ENCODE measurements at places on chromosomes 12 and 14. TPM values are rescaled to one million over a fixed set of nuclear protein-coding genes. Genes with fewer than 3 reads are reported as not detected.

DNA sequence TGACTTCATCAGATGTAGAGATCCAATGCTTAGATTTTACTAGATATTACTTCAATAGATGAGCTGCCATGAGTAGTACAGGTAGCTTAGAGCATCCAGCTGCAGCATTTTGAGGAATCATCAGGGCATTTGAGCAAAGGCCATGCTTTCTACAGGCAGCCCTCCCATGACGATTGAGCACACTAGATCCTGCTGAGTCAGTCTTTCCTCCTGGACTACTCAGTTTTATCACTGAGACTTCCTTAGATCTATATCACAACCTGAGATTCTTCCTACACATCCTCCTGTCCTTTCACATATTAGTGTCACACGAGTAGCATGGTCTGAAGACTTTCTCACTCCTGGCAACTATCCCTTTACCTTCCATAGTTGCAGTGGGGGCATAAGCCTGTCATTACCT, 1401.8 kb downstream of the FSCB start:
- H3K27me3 ChIP-seq: no peaks in the 10 kb centered on the region
- H3K4me3 ChIP-seq: no peak overlapping the region
- no peaks in the 10 kb centered on the region for H3K4me1 ChIP-seq
- no peak overlapping the region for H3K27ac ChIP-seq
- H3K36me3 ChIP-seq: no peaks in the 10 kb centered on the region
- no peak for DNase-seq

DNA sequence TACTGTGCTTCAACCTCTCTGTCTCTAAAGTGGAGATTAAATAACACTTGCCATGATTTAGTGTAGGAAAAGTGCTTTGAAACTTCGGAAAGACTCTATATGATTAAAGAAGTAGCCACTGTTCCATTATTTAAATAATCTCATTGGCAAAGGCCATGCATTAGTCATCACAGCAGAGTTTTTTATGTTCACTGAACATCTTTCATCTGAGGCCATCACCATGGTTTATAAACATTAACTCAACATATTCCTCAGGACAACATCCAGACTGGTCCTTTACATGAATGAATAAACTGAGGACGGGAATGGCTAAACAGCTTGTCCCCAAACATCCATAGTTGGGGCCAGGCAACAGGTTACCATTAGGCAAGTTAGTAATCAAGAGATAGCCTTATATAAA, 124.6 kb upstream of the FRMD6 start:
- H3K4me1 ChIP-seq: peaks cover 15% of the 10 kb centered on the region
- peak; percentile 67 for DNase-seq
- H3K27me3 ChIP-seq: no peaks in the 10 kb centered on the region
- H3K4me3 ChIP-seq: no peak overlapping the region
- H3K27ac ChIP-seq: no peak overlapping the region

- peaks cover 1% of the 10 kb centered on the region for H3K4me1 ChIP-seq
- H3K4me3 ChIP-seq: no peak overlapping the region
- no peak overlapping the region for H3K27ac ChIP-seq
- no peaks in the 10 kb centered on the region for H3K27me3 ChIP-seq
- H3K36me3 ChIP-seq: peaks cover 40% of the 10 kb centered on the region
- no peak for DNase-seq
Measured at GRCh38 chr14:31292937-31293616, 85.5 kb upstream of the HECTD1 start.

GRCh38 chr14:61555056-61555838, 140.1 kb upstream of the HIF1A start:
- H3K27ac ChIP-seq: peak overlapping the region; percentile 98
- H3K27me3 ChIP-seq: no peaks in the 10 kb centered on the region
- peak; percentile 74 for DNase-seq
- no peaks in the 10 kb centered on the region for H3K36me3 ChIP-seq

- peak overlapping the region; percentile 52 for H3K27ac ChIP-seq
- no peak for DNase-seq
- H3K36me3 ChIP-seq: peaks cover 77% of the 10 kb centered on the region
- no peak overlapping the region for H3K4me3 ChIP-seq
Measured at GRCh38 chr14:68894123-68894522, 85.0 kb downstream of the ACTN1 start.

DNA sequence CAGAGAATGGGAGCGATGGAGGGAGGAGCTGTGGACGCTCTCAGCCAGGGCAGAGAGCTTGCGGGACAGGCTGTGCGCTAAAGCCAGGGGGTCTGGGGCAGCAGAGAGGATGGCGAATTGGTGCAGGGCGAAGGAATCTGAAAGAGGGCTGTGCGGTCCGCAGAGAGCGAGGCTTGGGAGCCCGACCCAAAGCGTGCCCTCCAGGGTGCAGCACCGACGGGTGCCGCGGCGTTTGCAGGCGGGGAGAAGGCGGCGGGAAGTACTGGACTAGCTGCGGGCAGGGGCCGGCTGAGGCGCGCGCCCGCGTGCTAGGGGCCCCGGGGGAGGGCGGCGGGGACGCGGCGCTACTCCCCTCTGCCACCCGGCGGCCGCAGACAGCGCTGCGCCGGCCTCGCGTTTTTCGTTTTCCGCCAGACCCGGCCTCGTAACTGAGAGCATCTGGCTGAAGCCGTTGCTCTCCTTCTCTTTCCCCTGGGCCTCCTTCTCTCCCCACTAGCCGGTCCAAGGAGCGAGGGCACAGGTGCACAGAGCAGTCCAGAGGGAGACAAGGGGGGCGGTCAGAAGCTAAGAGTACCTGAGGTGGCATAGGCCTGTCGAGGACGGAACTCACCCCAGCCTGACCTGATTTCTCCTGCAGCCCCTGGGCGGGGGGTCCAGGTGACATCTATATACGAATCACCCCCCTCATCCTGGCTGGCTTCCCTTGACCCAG, 24.9 kb downstream of the SLC6A12 start:
- peak; percentile 81 for DNase-seq
- H3K36me3 ChIP-seq: no peaks in the 10 kb centered on the region
- no peak overlapping the region for H3K27ac ChIP-seq
- peaks cover 35% of the 10 kb centered on the region for H3K27me3 ChIP-seq

Gene INSM2
- total RNA-seq: not detected

Gene KLRG1
- not detected for total RNA-seq

Gene SERPINA6
- total RNA-seq: not detected

Gene SIX6
- not detected for total RNA-seq

GRCh38 chr12:54372113-54372806, 8.0 kb upstream of the GPR84 start:
- no peaks in the 10 kb centered on the region for H3K27me3 ChIP-seq
- H3K36me3 ChIP-seq: no peaks in the 10 kb centered on the region
- H3K4me1 ChIP-seq: peaks cover 15% of the 10 kb centered on the region
- no peak overlapping the region for H3K4me3 ChIP-seq
- no peak for DNase-seq

DNA sequence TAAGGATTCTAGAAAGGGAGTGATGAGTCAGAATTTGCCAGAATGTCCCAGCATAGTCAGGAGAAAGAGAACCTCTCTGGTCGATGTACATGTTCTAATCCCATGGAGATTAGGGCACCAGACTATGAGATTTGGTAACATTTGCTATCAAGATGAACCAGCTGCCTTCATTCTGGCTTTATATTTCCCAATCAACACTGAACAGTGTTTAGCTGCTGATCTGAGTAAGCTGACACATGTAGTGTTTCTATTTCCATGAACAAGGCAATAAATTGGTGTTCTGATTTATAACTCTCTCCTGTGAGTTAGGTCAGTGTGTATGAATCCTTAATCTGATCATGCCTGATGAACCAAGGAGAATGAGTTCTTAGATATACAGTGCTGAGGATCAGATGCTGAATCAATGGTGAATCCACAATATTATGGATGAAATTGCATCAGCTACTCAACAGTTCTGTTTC, 158.0 kb upstream of the AMIGO2 start:
- H3K27ac ChIP-seq: no peak overlapping the region
- H3K27me3 ChIP-seq: no peaks in the 10 kb centered on the region
- H3K4me1 ChIP-seq: peaks cover 34% of the 10 kb centered on the region
- H3K4me3 ChIP-seq: no peak overlapping the region
- no peaks in the 10 kb centered on the region for H3K36me3 ChIP-seq

DNA sequence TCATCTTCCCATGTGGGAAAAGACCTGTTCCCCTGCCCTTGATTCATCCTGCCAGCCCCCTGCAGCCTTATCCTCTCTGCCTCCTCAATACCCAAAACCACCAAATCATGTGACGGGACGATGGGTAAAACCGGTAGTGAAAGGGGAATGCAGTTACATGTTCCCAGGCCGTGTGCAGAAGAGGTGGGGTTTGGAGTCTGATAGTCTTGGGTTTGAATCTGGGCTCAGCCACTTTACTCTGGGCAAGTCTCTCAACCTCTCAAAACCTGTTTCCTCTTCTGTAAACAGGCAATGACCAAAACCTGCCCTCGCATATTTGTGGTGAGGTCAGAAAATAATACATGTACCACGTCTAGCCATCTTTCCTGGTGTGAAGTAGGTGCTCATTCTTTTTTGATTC, 123.0 kb downstream of the PLXNC1 start:
- no peak overlapping the region for H3K27ac ChIP-seq
- H3K36me3 ChIP-seq: no peaks in the 10 kb centered on the region
- peaks cover 18% of the 10 kb centered on the region for H3K4me1 ChIP-seq

GRCh38 chr12:43333644-43334043, 218.4 kb downstream of the ADAMTS20 start:
- H3K4me3 ChIP-seq: no peak overlapping the region
- no peaks in the 10 kb centered on the region for H3K27me3 ChIP-seq
- H3K27ac ChIP-seq: no peak overlapping the region
- H3K36me3 ChIP-seq: no peaks in the 10 kb centered on the region
- no peak for DNase-seq

Gene NYNRIN
- 3.7 TPM for total RNA-seq

Data from GM23248 (cell line).